ENCODE measurements at places on chromosomes 2 and 18.
A peak's percentile ranks its signal among the peaks of the same experiment; 100 is the strongest.

- DNase-seq, result no peak
Observed at GRCh38 chr2:96258166-96259022, 7.4 kb downstream of the TMEM127 start.

DNA sequence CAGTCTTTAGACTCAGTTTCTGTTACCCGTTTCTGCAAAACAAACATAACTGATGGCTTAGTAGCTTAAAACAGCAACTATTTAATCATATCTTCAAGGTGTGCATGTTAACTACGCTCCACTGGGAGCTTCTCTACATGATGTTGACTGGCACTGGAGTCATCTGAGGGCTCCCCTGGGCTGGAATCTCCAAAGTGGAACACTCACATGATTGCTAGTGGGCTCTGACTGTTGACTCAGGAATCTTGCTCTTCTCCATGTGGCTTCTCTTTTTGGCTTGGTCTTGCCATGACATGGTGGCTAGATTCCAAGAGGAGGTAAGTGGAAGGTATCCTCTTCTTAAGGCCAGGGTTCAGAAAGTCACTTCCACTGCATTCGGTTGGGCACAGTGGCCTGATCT lies 160.8 kb downstream of the PMAIP1 start:
- no peak for DNase-seq

DNA sequence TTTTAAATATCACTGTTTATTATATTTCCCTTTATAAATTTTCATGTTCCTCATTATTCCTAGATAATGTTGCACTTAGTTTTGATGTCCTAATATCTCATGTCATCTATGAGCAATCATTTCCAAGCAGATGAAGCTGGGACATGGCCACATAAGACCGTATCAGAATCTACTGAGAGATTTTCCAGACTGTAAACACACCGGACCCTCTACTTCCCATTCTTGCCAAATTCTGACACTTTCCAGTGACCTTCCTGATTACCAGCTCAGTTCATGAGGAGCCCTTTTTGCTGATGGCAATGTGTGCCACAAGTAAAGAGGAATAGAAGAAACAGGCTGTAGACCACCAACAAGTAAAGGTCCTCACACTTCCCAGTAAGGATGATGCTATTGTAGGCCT lies 20.3 kb upstream of the PDE1A start:
- no peak for DNase-seq

GRCh38 chr2:73700661-73701447 lies 36.3 kb downstream of the TPRKB start:
- DNase-seq, result no peak

DNA sequence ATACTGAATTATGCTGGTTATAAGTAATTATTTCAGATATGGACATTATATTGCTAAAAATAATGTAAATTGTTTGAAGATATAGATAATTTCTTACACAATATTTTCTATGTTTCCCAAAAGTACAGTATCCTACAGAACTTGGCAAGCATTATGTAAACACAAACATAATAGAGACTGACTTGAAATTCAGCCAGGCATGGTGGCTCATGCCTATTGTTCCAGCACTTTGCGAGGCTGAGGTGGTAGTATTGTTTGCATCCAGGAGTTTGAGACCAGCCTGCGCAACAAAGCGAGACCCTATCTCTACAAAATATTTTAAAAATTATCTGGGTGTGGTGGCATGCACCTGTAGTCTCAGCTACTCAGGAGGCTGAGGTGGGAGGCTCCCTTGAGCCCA lies 1300.5 kb upstream of the DDX18 start:
- no peak for DNase-seq

DNA sequence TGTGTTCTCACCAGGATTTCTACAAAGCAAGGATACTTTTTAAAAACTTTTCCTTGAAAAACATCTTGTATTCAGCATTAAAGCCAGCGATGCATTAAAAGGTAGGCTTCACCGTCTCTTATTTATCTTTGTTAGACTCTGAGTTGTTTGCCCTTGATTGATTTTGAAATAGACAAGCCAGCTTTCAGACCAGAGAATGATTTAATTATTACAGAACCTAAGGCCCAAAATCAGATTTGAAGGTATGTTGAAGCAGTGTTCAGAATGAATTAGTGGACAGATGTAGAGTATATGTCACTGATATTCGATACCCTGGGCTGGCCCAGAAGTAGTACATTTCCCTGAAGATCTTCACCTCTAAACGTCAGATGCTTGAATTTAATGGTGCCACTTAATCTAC lies 136.4 kb downstream of the THSD7B start:
- DNase-seq, result no peak

DNA sequence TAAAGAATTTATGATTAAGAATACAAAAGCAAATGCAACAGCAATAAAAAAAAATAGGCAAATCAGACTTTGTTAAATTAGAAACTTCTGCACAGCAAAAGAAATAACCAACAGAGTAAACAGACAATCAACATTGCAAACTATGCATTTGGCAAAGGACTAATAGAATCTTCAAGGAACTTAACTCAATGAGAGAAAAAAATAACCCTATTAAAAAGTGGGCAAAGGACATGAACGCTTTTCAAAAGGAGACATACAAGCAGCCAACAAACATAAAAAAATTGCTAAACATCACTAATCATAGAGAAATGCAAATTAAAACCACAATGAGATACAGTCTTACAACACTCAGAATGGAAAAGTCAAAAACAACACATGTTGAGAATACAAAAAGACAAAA lies 166.0 kb upstream of the DSEL start:
- DNase-seq, result no peak

DNA sequence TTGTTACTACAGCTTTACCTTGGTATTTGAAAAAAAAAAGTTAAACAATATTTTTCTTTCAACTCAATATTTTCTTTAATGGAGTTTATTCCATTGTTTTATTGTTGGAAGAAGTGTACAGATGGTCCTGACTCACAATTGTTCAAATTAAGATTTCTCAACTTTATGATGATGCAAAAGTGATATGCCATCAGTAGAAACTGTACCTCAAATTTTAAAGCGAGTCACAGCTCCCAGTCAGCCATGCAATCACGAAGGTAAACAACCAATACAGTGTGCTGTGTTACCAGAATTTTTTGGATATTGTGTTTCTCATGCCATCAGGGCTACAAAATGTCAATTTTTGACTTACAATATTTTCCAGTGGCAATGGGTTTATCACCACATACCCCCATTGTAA lies 54.0 kb upstream of the COL5A2 start:
- no peak for DNase-seq

GRCh38 chr2:8663997-8664396 lies 17.9 kb upstream of the ID2 start:
- no peak for DNase-seq

- no peak for DNase-seq
Observed at GRCh38 chr2:9897846-9898245, 53.6 kb upstream of the GRHL1 start.

DNA sequence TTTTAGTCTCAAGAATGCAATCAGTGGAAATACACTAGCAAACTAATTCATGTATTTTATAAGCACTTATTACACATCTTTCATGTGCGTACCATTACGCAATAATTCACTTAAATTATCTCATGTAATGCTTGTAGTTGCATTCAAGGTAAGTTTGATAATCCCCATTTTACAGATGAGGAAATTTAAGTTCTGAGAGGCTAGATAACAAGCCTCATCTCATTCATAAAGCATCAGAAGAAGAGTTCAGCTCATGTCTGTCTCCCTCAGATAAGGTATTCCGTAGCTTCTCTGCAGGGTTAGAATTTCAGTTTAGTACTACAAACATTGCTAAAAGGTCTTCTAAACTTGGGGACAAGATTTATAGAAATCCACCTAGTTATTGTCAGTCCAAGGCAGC lies 47.8 kb downstream of the HNMT start:
- DNase-seq, result no peak

DNA sequence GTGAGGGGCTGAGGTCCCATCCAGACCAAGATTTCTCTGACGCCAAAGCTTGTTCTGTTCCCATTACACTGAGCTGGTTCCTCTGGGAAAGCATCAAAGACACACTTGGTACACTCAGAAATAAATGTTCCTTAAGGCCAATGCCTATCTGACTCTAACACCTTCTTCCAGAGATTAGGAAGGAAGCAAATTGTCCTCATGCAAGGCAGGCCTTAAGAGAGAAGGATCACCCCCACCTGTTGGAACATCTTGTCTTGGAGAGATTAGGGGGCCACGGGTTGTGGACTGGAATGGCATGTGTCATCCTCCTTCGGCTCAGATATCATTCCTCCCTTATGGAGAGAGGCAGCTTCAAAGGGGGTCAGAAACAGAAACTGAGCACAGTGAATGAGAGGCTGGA lies 100.2 kb downstream of the ANKRD44 start:
- no peak for DNase-seq

DNA sequence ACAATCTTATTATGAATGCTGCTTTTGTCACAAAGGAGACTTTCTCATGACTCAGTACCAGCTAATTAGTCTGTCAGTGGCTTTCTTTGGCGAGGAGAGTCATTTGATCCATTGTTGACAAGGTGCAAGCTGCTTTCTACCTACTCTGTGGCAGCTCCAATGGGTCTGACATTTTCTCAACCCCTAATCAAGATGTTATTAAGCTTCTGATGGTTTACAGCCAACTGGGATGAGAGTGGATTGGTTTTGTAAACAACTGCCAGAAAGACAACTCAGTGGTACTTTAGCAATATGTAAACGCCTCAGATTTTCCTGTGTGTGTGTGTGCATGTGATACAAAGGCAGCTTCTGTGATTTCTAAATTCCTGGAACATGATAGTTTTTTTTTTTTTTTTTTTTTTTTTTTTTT lies 8.2 kb upstream of the CLIP4 start:
- peak; percentile 68 for DNase-seq

- DNase-seq, result no peak
Observed at GRCh38 chr2:227480528-227480927, 8.6 kb downstream of the AGFG1 start.

DNA sequence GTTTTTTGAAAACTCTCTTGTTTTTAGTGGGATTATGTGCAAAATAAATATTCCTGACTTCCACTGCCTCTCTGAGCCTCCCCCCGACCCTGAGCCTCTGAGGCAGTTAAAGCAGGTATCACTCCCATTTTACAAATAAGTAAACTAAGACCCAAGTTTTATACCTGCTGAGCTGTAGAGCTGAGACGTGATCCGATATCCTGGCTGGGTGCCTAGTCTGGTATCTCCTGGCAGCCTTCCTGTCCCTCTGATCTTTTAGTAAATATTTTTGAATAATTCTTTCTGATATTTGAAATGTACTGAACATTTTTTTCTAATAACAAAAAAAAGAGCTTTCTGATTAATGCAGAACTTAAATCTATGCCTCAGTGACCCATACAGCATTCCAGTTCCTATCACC lies 108.3 kb upstream of the NOSTRIN start:
- DNase-seq, result no peak

DNA sequence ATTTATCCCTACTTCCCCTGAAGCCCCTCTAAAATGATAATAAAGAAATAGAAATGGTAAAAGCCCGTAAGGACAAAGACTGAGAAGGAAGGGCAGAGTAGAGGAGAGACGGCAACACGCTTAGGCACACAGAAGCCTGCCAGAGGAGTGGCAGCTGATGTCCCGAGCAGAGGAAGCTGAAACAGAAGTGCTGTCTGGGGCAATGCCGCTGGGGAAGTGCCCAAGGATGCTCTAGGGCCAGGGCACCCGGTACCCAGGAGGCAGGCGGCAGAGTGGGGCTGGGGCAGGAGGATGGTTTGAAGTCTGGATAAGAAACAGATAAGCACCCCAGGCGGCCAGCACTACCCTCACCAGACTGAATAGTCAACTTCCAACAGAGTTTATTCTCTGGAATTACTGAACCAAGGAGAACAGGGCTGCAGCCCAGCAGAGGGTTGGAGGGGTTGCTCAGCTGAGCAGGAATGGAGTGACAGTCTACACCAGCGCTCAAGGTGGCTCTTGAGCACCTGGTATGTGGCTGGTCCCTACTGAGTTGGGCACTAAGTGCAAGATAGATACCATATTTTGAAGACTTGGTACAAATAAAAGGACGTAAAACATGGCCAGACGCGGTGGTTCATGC lies 22.4 kb downstream of the TMEM37 start:
- DNase-seq, result no peak

DNA sequence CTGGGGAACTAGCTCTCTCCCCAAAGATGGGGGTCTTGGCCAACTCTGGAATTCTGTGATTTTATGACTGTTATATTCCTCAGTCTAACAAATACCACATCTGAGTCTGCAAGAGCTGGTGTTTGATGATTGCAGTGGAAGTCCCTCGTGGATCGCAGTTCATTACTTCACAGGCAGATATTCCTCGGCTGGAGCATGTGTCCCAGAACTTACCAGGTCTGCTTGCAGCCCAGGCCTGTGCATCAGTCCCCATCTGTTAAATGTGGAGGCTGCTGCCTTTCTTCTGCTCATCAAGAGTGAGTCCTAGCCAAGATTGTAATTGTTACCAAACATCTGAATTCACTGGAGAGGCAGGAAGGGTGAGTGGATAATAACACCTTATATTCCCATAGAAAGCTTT lies 55.5 kb downstream of the PRKCE start:
- no peak for DNase-seq

DNA sequence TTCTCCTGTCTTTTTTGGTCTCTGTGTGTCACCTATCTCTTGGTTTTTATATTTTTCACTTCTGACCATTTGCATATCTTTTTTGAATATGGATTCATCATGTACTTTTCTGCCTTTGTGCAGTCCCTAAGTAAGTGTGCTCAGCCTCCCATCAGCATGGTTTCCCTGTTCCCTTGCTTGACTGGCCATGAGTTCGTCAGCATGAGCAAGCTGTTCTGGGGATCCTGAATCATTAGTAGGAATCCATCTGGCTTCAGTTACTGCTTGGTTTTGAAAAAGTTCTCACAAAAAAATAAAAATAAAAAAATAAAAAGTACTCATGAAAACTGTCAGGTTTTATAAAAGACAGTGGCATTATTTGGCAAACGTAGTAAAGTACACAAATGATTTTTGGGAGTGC lies 144.1 kb downstream of the NCOA1 start:
- DNase-seq, result no peak

- no peak for DNase-seq
Observed at GRCh38 chr2:189210250-189211087, 30.9 kb upstream of the COL5A2 start.

DNA sequence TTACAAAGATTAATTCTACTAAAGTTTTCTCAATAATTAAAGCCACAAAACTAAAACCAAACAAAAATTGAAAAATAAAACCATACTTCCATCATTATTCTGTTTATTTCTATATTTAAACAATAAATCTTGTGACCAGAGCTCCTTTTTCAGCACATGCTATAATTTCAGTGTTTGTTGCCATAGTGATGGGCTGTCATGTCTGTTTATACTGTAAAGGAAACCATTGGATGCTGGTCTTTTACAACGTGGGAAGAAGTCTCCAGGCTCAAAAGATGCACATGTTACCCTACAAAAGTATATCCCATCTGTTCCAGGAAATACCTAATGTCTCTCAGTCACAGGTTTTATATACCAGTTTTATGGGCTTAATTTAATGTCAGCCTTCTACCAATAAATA lies 100.1 kb upstream of the MC2R start:
- DNase-seq, result no peak

GRCh38 chr18:11496526-11497172 lies 112.7 kb upstream of the SLC35G4 start:
- DNase-seq, result no peak

- no peak for DNase-seq
Observed at GRCh38 chr2:76149846-76150245, 439.1 kb upstream of the GCFC2 start.

GRCh38 chr2:189440644-189440946 lies 679 bp upstream of the WDR75 start:
- DNase-seq, result no peak

- peak; percentile 19 for DNase-seq
Observed at GRCh38 chr2:74147727-74148456, at the start of gene BOLA3. TSS of gene BOLA3 (minus strand) at chr2:74147912. CDS start at chr2:74147874, 38 bp downstream.
